ENCODE measurements at places on chromosomes 7 and 10.

DNA sequence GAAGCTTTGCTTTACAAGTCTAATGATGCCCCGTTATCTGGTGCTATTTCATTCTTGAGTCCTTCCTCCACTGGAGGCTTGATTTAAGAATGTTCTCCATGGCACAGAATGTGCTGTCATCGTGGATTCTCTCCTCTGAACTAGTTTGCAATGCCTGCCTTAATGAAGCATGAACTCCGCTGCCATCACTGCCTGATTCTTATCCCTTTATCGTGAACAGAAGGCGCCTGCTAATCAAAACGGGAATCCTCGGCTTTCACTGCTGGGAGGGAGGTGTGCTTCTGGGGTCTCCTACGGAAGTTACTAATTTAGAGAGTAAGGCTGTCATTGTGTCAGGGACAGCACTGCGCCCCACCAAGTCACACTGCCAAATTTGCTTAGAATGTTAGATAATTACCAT is 56.2 kb downstream of the ITGB1 start:
- no peak for DNase-seq

DNA sequence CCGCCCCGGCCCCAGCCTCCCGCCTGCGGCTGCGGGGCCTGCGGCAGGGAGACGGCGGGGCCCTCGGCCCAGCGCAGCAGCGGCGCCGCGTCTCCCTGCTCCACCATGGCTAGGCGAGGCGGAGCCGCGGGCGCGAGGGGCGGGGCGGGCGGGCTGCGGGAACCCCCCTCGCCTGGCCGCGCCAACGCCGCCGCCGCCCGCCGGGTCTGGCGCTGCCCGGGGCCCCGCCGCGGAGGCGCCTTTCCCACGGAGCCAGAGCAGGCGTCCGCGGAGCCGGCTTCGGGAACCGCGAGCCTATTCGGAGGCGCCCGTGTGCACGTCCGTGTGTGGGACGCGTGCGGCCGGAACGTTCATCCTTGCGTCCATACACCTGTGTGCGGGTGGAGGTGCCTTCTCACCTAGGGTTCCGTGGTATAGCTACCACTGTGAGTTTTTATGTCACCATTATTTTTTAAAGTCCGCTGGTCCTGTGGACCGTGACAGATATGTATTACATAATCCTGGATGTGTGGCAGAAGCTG is at the start of gene DENND11:
Gene DENND11, minus strand, starts transcription at position 120 of the 521 bp plus-strand sequence. Its CDS starts 13 bp downstream, at position 107.
- peak; percentile 37 for DNase-seq

DNA sequence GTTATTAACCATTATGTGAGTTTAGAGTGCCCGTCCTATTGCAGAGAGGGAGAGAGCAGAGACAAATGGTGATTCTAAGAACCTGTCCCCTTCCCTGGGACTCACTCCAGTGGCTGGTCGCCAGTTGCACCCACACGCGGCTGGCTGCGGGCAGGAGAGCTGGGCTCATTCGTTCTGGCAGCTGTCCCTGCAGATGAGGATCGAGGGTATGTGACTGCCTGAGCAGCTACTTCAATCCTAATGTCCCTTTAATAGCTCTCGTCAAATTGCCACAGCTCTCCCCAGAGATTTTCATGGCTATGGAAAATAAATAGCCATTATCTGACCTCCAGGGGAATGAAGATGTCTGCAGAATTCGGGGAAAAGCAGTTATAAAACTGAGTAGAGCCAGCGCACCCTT is 41.6 kb downstream of the RBM28 start:
- no peak for DNase-seq

- no peak for DNase-seq
Observed at GRCh38 chr7:43491984-43492383, 90.9 kb upstream of the STK17A start.

GRCh38 chr10:132205650-132206376 is 19.1 kb downstream of the DPYSL4 start:
- DNase-seq = no peak
